ENCODE measurements at places on chromosomes 11 and 22. TPM values are rescaled to one million over a fixed set of nuclear protein-coding genes. Genes with fewer than 3 reads are reported as not detected.

The GCAT gene
- total RNA-seq, result 3.4 TPM

The TSPAN18 gene
- 3.5 TPM for total RNA-seq

The KDM4E gene
- not detected for total RNA-seq

The APOL3 gene
- total RNA-seq, result 0.05 TPM

The MTA2 gene
- 89.9 TPM for total RNA-seq

Measured in A549 treated with dexamethasone at 1 μM for 4 hours (cell line).